ENCODE measurements at places on chromosomes 7 and 10.

GRCh38 chr7:44486693-44487092 lies 3.8 kb downstream of the NUDCD3 start:
- no peak for DNase-seq

- DNase-seq: no peak
Observed at GRCh38 chr10:88082806-88083596, 219.6 kb downstream of the PTEN start.

DNA sequence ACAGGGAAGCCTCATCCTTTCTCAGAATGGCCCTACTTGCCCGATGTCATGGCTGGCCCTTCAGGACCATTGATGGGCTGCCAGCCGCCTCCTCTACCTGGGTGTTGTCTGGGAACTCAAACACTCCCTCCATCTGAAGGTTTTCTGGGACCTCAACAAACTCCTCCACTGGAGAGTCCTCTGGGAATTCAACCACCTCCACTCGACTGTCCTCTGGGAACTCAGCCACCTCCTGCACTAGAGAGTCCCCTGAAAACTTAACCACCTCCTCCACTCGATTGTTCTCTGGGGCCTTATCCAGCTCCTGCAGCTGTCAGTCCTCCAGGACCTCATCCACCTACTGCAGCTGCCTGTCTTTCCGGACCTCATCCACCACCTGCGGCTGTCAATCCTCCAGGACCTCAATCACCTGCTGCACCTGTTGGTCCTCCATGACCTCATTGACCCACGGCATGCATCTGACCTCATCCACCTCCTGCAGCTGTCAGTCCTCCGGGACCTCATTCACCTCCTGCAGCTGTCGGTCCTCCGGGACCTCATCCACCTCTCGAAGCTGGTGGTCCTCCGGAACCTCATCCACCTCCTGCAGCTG lies 37.1 kb downstream of the MAT1A start:
- no peak for DNase-seq

DNA sequence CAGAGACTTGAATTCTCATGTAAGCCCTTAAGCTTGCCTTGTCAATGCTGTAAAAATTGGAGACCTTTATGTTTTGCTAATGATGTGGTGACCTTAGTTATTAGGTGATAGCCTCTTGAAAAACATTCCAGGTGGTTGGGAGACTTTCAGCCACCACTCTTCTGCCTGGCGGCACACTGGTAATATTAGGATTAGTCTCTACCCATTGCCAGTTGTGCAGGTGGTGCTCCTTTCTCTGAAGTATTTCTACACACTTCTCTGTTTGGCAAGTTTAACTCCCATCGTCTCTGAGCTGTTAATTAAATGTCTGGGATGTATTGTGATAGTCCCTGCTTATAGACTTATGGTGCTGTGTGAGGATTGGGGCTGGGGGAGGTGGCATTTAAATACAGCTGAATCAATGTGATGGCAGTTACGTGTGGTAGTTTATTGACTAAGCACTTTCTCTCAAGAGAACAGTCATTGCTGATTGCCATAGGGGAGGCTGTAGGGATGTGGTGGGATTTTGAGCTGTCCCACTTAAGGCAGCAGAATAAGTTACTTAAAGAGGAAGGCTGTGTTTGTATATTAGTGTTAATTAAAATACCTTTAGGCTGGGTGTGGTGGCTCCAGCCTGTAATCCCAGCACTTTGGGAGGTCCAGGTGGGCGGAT lies 61.7 kb downstream of the DAGLB start:
- DNase-seq: no peak

GRCh38 chr10:47351899-47352815 lies 4.0 kb downstream of the RBP3 start:
- DNase-seq: no peak

GRCh38 chr10:119538632-119539358 lies 3.7 kb downstream of the RGS10 start:
- DNase-seq: peak; percentile 25

DNA sequence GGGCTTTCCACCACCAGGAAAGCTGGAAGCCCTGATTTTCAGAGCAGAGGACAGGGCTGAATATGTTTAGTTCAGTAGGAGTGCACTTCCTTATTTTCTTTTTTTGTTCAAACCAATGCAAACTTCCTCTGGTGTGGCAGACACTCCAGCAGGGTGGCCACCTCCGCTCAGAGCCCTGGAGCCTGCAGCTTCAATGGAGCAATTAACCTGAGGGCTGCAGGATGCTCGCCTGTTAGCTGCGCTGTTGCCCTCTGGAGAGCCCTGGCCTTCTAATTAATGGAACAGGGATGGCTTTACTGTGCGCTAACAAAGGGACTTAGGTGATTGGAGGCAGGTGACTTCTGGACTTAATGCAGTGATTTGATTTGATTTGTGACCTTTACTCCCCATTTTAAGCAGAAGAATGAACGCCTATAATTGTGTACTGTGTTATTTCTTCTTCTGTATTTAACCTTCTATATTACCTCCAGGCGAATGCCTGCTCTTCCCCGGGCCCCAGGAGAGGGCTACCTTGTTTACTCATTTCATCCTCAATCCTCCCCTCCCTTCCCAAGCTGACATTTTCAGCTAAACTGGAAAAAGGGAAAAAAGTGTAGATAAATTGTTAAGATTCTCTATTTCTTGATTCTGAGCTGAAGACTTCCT lies 123.0 kb upstream of the CTBP2 start:
- DNase-seq: no peak
